ENCODE measurements at places on chromosomes 7 and 10.

- DNase-seq: no peak
These were observed 99.1 kb upstream of the SEC61G start for GRCh38 chr7:54858008-54858692.

DNA sequence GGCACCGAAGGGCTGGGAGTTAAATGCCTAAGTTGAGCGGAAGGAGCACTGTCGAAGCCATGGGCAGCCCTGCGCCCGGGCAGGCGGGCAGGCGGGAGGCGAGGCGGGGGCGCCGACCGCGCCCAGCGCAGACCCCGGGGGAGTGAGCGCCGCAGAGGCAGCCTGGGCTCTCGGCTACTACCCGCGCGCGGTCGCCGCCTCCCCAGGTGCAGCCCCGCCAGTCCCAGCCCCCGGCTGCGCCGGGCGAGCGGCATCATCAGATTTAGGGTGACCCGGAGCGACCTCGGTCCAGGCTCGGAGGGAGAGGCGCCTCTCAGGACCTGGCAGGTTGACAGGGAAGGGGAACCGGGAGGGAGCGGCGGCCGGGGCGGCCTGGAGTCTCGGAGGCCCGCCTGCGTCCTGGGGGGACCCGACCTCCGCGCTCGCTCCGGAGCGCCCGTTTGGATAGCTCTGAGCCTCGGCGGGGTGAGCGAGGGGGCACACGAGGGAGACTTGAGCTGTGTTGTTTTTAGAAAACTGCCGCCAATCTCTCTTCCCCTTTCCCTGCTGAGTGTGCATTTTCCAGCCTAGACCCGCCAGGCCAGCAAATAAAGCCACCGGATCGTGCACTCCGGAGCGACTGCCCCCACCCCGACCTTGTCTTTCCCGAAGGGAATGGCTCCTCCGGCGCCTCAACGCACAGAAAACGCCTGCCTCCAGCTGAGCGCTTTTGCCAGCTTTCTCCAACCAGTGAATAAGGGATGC is 2.3 kb upstream of the NRP1 start:
- no peak for DNase-seq

- no peak for DNase-seq
These were observed 32.2 kb upstream of the UTF1 start for GRCh38 chr10:133197786-133198185.

GRCh38 chr7:158296798-158297104 is 290.9 kb downstream of the PTPRN2 start:
- no peak for DNase-seq

GRCh38 chr7:22730921-22731654 is 4.1 kb downstream of the IL6 start:
- DNase-seq: no peak

GRCh38 chr10:70599791-70600190 is 2.8 kb downstream of the PRF1 start:
- DNase-seq: no peak

DNA sequence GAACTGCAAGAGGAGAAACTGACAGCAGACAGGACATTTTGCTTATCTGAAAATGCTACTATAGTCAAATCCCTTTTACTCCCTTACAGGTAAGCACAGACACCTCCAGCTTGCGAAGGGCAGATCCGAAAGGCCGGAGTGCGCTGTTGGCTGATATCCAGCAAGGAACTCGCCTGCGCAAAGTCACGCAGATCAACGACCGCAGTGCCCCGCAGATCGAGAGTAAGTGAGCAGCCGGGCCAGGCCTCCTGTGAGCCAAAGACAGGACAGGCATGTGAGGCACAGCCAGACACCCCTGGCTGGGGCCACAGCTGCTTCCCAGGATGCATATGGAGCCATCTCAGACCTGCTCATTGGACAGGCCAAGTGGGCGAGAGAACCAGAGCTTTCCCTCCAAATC is 69.4 kb downstream of the WIPF3 start:
- DNase-seq: no peak

DNA sequence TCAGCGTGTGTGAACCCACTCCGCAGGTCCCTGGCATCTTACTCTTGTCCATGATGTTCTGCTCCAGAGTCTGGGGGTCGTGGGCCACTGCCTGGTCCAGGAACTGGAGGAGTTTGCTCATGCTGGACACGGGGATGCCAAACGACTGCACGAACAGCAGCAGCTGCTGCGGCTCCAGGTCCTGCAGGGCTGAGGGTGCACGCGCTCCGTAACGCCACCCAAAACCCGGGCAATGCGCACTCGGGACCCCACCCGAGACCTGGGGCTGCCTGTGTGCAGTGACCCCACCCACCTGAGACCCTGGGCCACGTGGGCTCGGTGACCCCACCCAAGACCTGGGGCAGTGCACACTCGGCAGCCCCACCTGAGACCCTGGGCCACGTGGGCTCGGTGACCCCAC is 22.0 kb upstream of the MICALL2 start:
- DNase-seq: no peak

DNA sequence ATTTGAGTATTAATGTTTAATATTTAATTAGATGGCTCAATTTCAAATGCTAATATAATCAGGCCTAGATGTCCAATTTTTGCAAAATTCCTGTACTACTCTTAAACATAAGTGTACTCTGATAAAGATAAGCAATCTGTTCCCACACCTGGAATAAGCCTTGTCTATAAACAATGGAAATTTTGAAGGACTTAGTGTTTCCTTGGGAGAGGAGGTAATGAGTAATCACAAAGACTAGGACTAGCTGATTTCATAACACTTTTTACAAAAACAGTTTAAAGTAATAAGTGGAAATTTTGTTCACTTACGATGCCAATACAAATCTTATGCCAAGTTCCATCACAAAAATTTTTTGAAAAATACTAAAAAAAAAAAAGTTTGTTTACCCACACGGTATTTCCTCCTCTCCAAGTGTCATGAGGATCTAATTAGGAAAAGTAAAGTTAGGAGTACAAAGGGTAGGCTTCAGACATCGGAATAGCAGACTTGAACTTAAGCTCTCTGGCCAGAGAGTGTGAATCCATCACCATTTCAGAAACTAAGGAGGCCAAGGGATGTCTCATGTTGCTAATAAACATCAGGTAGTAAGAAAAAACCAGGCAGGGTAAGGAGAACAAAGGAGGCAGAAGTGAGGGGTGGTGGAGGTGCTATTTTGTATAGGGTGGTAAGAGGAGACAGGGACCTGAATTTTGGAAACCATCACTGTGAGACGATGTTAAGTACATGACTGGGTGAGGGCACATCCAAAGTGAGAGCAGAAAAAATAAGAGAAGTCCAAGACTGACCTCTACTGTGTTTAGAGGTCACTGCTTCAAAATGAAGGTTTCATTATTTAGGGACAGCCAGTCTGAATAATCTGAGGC is 61.3 kb downstream of the RAPGEF5 start:
- no peak for DNase-seq

DNA sequence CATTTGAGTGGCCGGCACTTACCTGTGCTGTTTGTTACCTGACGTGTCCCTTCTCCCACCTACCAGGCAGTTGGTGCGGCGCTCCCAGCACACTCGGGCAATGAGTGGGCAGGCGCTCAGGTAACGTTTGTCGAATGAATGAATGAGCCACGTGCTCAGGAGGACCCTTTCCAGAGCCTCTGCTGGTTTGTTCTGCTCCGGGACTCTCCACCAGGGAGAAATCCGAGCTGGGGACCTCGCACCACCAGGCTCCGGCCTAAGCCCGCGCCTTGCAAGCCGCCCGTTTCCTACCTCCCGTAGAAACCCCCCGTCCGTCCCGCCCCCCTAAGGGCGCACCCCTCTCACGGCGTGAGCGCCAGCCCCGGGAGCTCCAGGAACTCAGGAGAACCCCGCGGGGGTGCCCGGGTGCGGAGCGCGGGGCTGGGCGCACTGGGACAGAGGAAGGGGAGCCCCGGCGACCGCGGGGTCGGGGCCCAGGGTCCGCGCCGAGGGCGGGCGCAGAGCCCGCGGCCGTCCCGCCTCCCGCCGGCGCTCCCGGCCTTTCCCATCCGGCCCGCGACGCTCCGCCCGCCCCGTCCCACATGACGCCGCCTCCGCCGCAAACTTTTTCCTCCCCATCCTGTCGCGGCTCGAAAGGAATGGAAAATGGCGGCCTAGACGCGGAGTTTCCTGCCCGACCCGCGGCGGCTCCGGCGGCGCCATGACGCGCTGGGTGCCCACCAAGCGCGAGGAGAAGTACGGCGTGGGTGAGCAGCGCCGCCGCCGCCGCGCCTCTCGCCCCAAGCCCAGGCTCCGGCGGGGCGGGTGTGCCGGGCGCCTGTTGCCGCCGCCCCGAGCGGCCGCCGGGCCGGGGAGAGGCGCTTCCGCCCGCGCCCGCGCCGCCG is at the start of gene DOCK1:
DOCK1 (plus strand) TSS at position 611 of the 884 bp plus-strand sequence; CDS start at position 701, 90 bp downstream.
- no peak for DNase-seq

- DNase-seq: no peak
These were observed 15.2 kb upstream of the GALNTL5 start for GRCh38 chr7:151941009-151941408.

DNA sequence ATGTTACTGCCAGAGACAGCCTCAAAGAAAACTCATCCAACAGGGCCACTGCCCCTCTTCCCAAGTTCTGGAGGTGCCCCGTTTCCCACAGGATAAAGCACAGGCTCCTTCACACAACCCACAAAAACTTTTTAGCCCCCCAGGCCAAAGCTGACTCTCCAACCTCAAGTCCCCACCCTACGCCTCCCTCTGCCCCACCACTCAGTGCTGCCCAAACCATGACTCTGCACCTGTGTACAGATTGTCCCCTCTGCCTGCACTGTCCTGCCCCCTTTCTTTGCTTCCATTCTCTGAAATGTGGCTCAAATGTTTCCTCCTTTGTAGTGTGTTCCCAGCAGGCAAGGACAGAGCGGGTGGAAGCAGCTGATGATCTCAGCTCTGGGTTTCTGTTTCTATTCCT is 284.0 kb downstream of the GRID1 start:
- no peak for DNase-seq

GRCh38 chr10:58013406-58013805 is 254.3 kb downstream of the IPMK start:
- no peak for DNase-seq

DNA sequence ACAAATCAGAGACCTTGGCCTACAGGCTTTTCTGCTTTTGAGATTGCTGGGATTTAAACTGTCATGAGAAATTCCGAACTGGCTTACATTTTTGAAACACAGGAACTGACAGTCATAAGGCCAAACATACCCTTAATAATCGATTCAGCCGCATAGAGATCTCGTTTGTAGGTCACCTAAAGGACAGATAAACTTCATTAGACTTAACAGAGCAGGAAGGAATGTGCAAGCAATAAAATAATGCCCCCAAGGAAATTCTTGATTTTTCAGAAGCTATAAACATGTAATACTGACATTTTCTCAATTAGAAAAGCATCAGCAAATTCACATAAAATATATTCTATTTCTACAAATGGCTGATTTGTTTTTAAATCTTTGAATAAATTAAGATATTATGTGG is 120.0 kb downstream of the CRPPA start:
- no peak for DNase-seq

DNA sequence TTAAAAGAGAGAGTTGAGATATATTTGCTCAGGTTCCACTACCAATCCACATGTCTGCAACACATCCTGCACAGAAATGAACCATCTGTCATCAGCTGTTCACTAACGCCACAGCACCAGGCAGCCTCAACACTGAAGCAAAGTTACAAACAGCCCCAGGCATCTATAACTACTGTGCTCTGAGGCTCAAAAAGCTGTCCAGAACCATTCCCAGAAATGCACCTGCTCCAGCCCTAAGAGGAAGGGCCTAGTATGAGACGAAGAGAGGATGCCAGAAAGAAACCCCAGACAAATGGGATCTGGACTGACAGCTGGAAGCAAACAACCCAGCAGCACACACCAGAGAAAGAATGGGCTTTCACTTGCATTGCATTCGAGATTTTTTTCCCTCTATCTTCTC is 159.3 kb downstream of the ELMO1 start:
- no peak for DNase-seq

GRCh38 chr7:11699666-11700065 is 132.3 kb downstream of the THSD7A start:
- no peak for DNase-seq

DNA sequence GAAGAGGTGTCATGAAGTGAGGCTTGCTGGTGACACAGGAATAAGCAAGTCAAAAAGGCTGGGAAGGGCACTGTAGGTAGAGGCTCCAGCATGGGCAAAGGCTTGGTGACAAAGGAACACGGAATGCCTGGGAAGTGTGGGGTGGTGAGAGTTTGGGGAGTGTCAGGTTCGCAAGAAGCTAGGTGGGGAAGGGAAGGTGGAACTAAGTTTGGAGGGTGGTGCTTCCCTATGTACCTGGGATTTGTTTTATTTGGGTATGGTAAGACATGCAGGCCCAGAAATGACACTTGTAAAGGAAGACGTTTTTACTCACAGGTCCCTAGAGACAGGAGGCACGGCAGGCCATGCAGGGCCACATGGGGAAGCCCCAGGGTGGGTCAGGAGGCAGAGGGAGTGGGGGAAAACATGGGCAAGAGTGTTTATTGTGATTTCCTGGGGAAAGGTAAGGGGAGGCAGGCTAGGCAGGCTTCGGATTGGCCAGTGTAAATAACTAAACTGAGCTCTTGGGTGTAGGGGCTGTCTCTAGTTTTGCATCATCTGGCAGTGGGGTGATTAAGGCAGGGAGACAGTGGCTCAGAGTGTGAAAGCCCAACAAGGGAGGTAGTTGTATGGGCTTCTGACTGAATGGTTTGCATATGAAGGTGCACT is 52.1 kb downstream of the SH2D4B start:
- DNase-seq: no peak

- DNase-seq: no peak
These were observed 46.9 kb downstream of the CUZD1 start for GRCh38 chr10:122798704-122799231.

DNA sequence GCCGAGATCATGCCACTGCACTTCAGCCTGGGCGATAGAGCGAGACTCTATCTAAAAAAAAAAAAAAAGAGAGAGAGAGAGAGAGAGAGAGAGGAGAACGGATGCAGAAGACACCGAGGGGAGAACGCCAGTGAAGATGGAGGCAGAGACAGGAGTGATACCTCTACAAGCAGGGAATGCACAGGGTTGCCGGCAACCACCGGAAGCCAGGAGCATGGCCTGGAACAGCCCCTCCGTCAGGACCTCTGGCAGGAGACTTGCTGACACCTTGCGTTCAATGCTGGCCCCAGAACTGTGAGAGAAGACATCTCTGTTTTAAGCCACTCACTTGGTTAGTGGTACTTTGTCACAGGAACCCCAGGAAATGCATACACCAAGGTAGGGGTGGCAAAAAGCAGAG is 38.1 kb upstream of the DUSP5 start:
- DNase-seq: no peak

GRCh38 chr10:29389935-29390334 is 101.1 kb downstream of the LYZL1 start:
- no peak for DNase-seq

- DNase-seq: no peak
These were observed 171.8 kb downstream of the SLIT1 start for GRCh38 chr10:97013983-97014382.

DNA sequence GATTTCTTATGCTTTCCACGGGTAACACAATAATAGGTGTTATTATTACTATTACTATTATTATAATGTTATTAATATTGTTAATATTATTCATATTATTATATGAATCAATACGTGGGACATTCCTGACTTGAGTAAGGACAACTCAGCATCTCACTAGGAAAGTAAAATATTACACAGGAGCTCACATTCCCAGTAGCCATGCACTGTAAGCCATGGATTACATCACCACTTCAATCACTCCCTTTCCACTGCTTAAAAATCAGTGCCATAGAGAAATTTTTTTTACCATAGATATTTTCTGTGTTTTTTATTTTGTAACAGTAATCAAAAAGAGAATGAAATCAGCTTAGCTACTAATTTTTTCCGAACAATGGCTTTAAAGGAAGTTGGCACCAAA is 68.5 kb upstream of the DGKI start:
- DNase-seq: no peak

- DNase-seq: no peak
These were observed 2.2 kb downstream of the GTF2IRD1 start for GRCh38 chr7:74455928-74456327.

- DNase-seq: no peak
These were observed 46.1 kb upstream of the ZMIZ1 start for GRCh38 chr10:79022565-79023230.

All from stimulated activated CD8-positive, alpha-beta memory T cell treated with anti-CD3 and anti-CD28 coated beads, Interleukin-4, amount 100 ng/mL, for 1 hour (primary cell).